CD4-positive, alpha-beta T cell (primary cell): ENCODE measurements at places on chromosomes 6 and 20. TPM values are rescaled to one million over a fixed set of nuclear protein-coding genes. Genes with fewer than 3 reads are reported as not detected.

PRICKLE4 gene
- total RNA-seq = not detected

PTCRA gene
- total RNA-seq = not detected

TGM2 gene
- total RNA-seq = 0.27 TPM

STMND1 gene
- not detected for total RNA-seq

DEFB132 gene
- not detected for total RNA-seq

PSORS1C2 gene
- total RNA-seq = not detected

PRDM13 gene
- not detected for total RNA-seq

RNF182 gene
- 0.20 TPM for total RNA-seq

FBXL4 gene
- total RNA-seq = 7.0 TPM

TSPO2 gene
- total RNA-seq = not detected

ANKRD66 gene
- total RNA-seq = not detected

CLPSL2 gene
- total RNA-seq = not detected

MRPS26 gene
- total RNA-seq = 19.3 TPM

TMC2 gene
- total RNA-seq = not detected

TEAD3 gene
- not detected for total RNA-seq

CAGE1 gene
- total RNA-seq = 0.38 TPM

MUC22 gene
- total RNA-seq = not detected

KCNK15 gene
- total RNA-seq = not detected

PRL gene
- not detected for total RNA-seq

SLC17A1 gene
- not detected for total RNA-seq

SLC25A27 gene
- 1.2 TPM for total RNA-seq

RAB44 gene
- 0.22 TPM for total RNA-seq

FLOT1 gene
- total RNA-seq = 31.6 TPM

TAGAP gene
- 261 TPM for total RNA-seq

PNRC1 gene
- 1,023 TPM for total RNA-seq

FAM83D gene
- 1.9 TPM for total RNA-seq

PDYN gene
- total RNA-seq = not detected

BANF2 gene
- total RNA-seq = not detected

CCDC170 gene
- total RNA-seq = not detected

TRIM15 gene
- not detected for total RNA-seq

RIN2 gene
- 0.17 TPM for total RNA-seq

OLIG3 gene
- total RNA-seq = not detected

TNXB gene
- 9.0 TPM for total RNA-seq

CFAP61 gene
- total RNA-seq = not detected

CLPSL1 gene
- not detected for total RNA-seq

TRIM10 gene
- total RNA-seq = not detected

HFE gene
- total RNA-seq = 0.28 TPM

SLC22A16 gene
- total RNA-seq = not detected

BPIFB4 gene
- not detected for total RNA-seq

ZNF165 gene
- 5.1 TPM for total RNA-seq

CBLN4 gene
- total RNA-seq = not detected

PKIG gene
- 1.7 TPM for total RNA-seq

MLIP gene
- not detected for total RNA-seq

PRDM1 gene
- total RNA-seq = 83.4 TPM

SOX18 gene
- total RNA-seq = not detected

CLVS2 gene
- not detected for total RNA-seq

TOMM34 gene
- total RNA-seq = 5.6 TPM

CCN6 gene
- total RNA-seq = not detected

PCMT1 gene
- 15.7 TPM for total RNA-seq

HNF4A gene
- total RNA-seq = not detected
